ENCODE measurements at places on chromosomes 1 and 21.

DNA sequence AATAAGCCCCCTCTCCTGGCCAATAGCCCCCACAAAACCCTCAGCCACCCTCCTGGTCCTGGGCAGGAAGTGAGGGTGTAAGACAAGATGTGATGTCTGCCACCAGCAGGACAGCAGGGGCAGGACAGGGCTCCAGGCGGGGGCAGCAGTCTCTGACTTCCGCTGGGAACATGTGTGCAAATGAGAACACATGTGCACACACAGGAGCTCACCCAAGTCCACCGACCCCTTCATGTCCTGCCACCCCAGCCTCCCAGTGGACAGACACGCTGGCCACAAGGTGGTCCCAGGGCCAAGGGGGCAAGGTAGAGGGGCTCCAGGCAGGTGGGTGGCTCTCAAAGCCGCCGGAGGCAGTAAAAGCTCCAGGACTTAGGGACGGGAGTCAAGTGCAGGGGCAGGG is 60.1 kb downstream of the KCNAB2 start:
- DNase-seq, result no peak

- no peak for DNase-seq
Measured at GRCh38 chr1:234992065-234992464, 136.6 kb downstream of the TOMM20 start.

DNA sequence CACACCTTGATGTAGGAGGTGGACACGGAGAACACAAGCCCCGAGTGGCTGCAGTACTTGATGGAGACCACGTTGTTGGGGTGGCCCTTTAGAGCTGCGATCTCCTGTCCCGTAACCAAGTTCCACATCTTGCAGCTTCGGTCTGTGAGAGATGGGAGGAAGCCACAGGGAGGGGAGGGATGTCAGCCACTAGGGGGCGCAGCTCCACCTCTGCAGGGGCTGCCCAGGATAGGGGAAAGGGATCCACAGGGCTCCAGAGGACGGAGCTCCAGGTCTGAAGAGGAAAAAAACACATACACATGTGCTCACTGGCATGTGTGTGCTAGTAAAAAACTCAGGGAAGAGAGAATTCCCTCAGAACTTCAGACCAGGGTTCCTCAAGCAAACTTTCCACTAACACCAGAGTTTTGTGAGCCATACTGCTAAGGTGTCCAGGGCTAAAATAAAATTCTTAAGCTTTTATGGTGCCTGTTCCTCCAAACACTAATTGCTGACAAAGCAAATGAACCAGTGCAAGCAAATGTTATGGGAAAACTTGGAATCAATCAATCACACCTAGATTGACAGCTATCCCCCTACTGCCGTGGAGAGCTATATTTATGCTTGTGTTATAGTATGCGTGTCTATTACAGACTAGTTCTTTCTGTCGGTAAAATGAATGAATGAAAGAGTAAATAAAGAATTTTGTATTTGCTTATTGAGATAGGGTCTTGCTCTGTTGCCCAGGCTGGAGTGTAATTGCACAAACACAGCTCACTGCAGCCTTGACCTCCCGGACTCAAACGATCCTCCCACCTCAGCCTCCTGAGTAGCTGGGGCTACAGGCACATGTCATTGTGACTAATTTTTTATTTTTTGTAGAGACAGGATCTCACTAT is 43.7 kb downstream of the KIF21B start:
- DNase-seq, result no peak

DNA sequence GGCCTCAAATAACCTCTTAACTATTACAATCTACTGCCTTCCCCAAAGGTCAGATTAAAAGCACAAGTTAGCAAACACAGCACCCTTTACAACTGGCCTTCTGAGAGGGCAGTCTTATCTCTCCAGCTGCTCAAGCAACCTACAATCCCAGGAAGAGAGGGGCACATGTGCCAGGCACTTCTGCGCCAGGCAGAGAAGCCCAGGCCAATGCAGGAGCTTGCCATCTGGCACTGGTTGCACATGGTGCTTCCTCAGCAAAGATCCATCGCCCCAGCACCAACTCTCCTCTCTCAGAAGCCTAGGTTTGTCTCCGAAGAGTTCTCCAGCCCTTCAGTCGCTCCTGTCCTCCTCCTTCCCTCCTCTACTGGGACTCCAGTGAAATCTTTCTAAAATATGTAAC is 2.5 kb downstream of the STK40 start:
- DNase-seq, result no peak

- peak; percentile 83 for DNase-seq
Measured at GRCh38 chr1:116847688-116848531, 61.8 kb upstream of the PTGFRN start.

DNA sequence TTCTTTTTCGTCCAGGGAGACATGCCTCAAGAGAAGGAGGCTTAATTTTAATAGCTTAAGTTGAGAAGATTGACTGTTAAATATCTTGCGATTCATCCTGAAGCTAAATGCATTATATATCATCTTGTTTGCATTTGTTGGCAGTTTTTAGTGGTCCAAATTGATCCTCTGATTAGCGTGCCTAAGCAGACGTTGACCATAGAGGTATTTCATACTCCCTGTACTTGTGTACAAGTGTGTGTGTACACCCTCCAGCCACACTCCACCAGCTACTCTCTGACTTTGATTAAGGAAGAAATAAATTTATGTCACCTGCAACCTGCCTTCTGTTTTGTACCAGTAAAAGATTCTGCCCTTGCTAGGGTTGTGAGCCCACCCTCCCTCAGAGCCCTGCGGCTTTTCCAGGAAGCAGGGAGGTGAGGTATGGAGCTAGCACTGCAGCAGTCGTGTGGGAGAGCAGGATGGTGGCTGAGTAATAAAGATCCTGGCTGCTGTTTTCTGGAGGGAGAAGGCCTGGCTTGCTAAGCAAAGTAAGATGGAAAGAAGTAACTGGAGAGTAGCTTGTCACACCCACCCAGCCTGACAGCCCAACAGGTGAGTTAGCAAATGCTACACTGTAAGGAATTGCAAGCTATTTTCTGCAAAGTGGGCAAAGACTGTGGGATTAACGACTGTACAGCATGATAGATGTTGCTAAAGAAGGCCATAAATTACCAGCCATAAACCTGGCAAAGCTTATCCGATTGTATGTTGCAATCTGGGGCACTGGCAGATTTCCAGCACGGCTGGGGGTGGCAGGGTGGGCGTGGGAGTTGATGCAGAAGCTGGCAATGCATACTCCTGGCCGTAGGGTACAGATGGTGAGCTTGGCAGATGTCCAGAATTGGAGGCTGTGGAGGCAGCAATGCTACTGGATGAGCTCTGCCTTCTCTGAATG is 170.2 kb downstream of the TNR start:
- no peak for DNase-seq

DNA sequence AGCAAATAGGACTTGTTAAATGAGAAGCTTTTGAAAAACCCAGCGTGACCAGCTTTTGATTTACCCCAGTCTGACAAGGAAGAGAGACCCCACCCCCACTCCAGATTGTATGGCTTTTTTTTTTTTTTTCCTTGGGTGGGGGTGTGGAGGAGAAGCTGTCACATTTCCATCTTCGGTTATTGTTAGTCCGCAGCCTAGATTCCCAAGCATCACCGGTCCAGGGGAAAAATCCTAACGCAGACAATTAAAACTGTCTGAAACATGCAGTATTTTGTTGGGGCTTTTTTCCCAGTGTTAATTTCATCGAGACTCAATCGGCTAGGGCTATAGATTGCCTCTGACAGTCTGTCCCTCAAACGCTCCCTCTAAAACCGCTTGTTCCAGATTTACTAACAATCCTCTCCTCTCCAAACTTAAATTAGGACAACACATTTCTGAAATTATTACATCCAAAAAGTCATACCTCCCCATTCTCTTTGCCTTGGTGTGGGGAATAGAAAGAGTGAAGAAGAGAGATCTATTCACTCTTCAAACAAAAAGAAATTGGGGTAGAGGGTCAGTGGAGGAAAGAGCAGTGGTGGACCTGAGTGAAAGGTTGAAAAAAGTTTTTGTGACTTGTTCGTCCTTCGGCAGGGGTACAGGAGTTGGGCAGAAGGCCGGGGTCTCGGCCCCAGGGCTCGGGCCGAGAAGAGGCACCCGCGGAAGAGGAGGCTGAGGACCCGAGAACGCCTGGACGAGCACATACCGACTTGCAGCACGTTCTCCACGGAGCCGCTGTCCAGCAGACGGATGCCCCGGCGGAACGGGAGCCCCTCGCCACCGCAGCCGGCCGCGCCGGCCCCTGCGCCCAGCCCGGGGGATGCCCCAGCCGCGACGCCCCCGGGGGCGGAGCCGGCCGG is 1.1 kb downstream of the ZSWIM5 start:
- peak; percentile 71 for DNase-seq

- no peak for DNase-seq
Measured at GRCh38 chr1:92441697-92442342, 44.9 kb downstream of the GFI1 start.

DNA sequence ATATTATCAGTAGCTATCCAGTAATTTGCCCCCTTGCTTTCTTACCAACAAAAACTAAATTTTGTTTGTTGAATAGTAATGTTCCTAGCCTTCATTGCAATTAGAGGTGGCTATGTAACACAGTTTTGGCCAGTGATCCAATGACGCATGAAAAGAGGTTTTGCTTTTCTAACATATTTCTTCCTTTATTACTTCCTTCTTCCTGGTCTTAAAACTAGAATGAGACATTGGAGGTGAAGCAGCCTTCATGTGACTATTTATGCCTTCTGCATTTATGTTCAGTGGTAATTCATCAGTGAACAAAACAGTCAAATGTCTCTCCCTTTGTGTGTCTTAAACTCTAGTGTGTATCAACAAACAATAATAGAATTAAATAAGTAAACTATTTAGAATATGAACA is 35.5 kb downstream of the LRIF1 start:
- DNase-seq, result no peak
